ENCODE measurements at places on chromosomes 6 and 20.

DNA sequence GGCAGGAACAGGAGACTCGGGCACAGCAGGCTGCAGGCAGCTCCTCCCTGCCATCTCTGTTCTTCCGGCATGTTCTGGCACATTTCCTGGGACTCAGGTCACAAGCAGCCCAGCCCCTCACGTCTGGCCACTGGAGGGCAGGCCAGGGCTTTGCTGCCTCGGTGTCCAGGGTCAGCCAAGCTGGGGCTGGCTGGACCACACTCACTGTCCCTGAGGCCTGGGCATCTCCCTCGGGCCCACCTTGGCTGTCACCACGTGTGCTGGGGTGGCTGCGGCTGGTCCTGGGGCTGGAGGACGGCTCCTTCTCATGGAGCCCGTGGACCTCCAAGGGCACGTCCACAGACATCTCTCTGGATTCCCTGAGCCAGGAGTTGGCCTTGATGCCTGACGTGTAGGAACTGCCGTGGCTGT lies 18.5 kb downstream of the FRMD1 start:
- no peak for DNase-seq

GRCh38 chr6:3744211-3744900 lies 7.2 kb downstream of the PXDC1 start:
- DNase-seq = no peak

GRCh38 chr6:154555073-154555677 lies 44.7 kb upstream of the CNKSR3 start:
- no peak for DNase-seq

DNA sequence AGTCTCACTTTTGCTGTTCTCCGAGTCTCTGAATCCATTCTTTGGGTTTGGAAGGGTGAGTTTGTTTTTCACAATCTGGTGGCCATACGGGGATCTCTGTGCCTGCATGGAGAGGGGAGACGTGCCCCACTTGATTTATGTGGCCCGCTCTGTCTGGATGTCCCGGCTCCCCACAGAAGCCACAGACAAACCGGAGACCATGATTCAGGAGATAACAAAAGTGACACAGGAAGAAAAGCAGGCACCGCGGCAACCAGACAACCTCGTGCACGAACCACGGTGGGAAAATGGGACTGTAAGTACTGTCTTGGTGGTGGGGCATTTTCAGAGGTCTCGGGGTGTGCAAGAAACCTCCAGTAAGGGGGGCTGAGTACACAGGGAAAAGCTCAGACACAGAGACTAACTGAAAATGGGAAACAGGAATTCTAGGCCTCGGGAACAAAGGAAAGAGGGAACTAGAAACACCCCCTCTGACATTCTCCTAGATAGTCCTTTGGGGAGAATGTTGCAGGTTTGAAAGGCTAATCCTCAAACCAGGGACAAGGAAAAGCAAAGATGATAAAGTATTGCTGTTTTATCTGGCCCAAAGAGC lies 22.1 kb upstream of the ZNF318 start:
- no peak for DNase-seq

- no peak for DNase-seq
Measured at GRCh38 chr6:55528624-55529023, 50.4 kb downstream of the HMGCLL1 start.

DNA sequence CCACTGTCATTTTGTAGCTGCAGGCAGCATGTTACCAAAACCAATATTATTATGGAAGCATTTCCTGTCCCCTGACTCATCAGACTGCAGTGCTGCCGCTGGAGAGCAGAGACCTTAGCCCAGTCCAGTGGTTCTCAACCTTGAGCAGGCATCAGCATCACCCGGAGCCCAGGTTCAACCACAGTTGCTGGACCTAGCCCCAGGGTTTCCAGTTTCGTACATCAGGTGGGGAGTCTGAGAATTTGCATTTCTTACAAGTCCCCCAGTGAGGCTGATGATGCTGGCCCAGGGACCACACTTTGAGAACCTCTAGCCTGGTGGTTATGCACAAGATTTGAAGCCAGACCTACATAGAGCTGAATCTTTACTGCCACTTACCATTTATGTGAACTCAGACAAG lies 47.3 kb downstream of the LY86 start:
- DNase-seq = no peak

DNA sequence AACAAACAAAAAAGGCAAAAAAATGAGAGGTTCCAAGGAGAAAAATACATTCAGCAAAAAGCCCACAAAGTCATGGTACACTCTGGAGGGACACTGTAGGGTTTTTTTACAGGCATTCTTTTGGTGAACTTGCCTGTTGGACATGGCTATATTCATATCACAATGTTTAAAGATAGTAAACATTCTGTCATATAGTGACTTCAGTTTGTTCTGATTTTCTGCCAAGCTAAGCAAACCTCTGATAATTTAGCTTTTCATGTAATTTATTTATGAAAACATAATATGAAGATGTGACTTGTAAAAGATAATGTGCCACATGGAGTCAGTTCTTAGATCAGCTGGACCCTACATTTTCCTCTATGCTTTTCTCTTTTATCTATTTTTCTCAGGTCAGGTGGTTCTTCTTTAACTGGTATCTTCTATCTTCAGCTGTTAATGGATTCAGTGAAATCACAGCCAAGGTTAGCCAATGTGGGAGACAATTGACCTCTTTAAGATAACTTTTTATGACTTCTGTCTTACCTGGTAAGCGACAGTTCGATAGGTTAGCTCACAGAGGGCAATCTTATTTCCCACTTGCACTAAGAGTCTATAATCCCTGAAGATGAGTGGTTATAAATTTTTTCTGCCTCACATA lies 87.9 kb downstream of the ADGRB3 start:
- no peak for DNase-seq

DNA sequence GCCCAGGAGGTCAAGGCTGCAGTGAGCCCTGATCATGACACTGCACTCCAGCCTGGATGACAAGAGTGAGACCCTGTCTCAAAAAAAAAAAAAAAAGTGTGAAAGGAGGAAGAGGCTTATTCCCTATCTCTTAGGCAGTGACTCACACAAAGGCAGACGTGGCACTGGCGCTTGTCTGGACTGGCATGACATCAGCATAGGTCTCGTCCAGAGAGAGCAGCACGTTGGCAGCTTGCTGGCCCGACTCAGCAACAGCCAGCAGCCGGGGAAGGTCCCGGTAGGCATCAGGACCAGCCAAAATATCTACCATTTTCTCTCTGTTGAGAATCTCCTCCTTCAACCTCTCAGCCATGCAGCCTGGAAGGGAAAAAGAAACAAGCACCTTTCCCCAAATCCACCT lies 14.1 kb downstream of the CDK5RAP1 start:
- no peak for DNase-seq

DNA sequence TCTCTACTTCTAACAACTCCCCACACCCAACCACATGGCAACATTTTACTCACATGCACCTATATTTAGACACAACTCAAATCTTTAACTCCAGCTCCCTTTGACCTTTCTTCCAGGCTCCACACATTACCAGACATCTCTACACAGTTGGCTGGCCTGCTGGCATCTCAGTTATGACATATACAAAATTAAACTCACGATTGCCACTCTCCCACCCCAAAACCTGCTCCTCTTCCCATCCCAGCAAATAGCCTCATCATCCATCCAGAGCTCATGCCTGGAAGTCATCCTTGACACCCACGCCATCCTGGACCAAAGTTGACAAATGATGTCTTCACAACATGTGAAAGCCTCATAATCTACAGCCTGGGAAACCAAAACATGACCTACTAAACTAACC lies 176.6 kb downstream of the PKHD1 start:
- DNase-seq = no peak

GRCh38 chr6:108874470-108875160 lies 26.4 kb downstream of the ARMC2 start:
- DNase-seq = no peak

DNA sequence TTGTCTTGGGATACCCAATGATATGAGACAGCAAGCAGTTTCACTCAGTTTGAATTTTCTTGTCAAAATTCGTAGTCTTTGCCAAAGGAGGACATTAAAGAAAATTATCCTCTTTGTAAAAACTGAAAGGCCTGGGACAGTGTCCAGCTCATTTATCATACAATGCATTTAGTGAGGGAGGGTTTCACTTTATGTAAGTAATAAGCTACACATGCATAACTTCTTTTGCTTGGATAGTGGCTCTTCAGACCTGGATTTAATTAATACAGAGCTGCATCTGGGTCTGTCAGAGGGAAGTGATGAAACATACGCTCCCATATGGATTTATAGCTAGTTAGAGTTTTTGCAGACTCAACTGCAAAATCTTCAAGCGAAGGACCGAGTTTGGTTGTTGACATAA lies 175.6 kb downstream of the PHACTR1 start:
- DNase-seq = no peak

DNA sequence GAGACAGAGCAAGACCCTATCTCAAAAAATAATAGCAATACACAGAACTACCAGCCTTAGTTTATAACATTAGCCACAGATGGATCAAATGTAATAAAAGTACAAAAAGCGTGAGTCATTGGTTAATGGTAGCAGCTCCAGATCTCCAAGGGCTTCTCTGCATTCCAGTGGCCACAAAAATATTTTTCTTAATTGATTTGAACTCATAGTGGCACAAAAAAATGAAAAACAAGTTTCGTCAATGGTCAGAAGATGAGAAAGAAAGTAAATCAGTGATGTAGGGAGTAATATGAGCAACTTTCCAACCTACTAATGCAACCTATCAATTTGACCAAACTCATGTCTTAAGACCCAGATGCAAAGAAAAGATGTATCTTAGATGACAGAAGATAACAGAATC lies 79.6 kb downstream of the CEP57L1 start:
- DNase-seq = no peak

- DNase-seq = no peak
Measured at GRCh38 chr6:130680116-130680515, 147.1 kb upstream of the SMLR1 start.

DNA sequence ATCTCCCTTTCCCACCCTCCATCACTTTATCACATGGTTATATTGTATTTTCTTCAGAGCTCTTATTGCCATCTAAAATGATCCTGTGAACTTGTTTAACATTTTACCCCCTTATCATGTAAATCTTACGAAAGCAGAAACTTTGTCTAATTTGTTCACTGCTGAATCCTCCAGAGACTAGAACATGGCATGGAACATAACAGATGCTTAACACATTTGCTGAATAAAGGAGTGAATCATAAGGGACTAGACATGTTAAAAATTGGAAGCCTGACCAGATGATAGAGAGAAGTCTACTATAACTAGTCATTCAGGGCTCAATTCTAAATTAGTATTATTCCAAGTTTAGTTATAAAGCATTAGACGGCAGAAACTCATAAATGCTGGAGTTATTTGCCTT lies 73.3 kb downstream of the MAN1A1 start:
- no peak for DNase-seq

DNA sequence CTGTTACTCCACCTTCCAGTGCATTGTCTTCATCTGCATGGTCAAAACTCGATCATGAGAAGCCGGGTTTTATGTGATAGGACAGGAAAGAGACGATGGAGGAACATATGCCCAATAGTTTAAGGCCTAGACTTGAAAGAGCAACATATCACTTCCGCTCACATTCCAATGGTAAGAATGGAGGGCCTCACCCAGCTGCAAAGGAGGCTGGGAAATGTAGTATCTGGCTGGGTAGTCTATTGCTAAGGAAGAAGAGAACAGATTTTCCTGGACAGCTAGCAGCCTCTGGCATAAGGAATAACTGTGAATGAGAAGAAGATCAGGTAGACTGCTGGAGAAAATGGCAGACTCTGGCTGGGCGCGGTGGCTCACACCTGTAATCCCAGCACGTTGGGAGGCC lies 19.2 kb downstream of the FITM2 start:
- no peak for DNase-seq

DNA sequence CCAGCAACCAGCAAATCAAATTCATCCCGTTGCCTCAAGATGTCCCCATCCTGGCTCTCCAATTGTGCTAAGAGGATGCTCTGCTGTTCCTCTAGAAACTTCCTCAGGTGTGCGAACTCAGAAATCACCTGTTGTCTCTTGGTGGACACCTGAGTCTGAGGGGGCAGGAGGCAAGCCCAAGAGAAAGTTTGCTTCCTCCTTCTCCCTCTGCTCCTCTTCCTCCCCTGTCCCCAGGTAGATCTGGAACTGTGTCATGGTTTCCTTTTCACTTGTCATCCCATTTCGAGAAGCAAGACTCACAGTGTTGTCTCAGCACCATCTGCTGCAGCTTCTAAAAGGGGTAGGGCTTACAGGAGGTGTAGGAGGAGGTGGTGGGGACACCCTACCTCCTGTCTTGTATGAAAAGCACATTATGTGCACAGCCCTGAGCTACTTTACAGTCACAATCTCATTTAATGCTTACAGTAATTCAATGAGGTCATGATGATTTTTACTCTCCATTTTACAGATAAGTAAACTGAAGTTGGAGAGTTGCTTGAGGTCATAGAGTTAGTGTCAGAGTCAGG lies 2.5 kb downstream of the TRIM10 start:
- no peak for DNase-seq

DNA sequence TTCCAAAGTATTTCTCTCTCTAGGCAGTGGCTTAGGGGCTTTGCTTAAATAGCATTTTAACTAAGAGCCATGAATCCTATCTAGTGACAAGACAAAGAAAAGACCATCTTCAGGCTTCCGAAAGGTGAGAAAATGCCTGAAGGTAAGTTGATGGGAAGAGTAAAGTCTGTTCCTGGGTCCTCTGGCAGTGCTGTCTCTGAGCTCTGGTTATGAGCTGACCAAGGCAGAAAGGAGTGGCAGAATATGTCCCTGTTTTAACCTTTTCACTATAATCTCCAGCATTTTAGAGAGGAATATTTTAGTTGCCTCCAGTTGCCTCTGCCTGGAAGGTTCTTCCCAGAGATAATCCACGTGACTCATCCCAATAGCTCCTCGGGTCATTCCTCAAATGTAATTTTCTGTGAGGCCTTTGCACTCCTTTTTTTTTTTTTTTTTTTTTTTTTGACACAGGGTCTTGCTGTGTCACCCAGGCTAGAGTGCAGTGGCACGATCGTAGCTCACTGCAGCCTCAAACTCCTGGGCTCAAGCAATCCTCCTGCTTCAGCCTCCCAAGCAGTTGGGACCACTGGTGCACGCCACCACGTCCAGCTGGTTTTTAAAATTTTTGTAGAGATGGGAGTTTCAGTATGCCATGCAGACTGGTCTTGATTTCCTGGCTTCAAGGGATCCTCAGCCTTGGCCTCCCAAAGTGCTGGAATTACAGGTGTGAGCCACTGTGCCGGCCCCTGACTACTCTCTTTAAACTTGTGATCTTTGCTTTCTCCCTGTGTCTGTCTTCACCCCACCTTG lies 3.7 kb upstream of the ARMH2 start:
- no peak for DNase-seq

DNA sequence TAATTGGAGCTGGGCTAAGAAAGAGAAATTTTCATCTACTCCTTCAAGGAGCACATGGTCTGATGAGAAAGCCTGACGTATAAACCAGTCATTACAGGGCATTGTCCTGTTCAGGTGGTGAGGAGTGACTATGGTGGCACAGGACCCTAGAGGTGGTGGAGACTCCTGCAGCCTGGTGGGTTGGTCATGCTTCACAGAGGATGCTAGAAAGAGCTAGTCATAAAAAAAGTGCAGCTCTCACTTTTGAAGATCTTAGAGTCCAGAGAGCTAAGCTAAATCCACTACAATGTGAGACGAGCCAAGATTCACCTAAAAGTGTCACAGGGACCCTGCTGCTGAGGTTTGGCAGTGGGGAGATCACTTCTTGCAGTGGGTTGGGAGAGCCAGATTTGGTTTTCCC lies 9.8 kb upstream of the ZNF831 start:
- DNase-seq = no peak

GRCh38 chr6:53461041-53461656 lies 83.8 kb downstream of the GCLC start:
- no peak for DNase-seq

GRCh38 chr6:163991321-163991720 lies 576.8 kb downstream of the QKI start:
- no peak for DNase-seq
